AML-193 (cell line): ENCODE measurements at places on chromosomes 4 and X.

GRCh38 chr4:90486346-90486745 is 359.2 kb downstream of the CCSER1 start:
- DNase-seq, result no peak

DNA sequence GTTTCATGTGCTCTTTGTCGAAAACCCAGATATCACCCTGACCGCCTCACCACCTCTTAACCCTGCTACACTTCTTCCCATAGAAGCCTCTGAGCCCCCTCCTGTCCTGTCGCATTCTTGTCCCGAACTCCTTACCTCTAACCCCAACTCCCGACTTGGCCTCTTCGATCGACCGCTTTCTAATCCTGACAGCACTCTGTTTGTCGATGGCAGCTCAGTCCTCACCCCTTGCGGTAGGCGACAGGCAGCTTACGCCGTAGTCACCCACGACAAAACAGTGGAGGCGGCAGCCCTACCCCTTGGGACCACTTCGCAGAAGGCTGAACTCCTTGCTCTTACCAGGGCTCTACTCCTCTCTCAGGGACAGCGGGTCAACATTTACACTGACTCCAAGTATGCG is 961.7 kb downstream of the RPA4 start:
- no peak for DNase-seq

DNA sequence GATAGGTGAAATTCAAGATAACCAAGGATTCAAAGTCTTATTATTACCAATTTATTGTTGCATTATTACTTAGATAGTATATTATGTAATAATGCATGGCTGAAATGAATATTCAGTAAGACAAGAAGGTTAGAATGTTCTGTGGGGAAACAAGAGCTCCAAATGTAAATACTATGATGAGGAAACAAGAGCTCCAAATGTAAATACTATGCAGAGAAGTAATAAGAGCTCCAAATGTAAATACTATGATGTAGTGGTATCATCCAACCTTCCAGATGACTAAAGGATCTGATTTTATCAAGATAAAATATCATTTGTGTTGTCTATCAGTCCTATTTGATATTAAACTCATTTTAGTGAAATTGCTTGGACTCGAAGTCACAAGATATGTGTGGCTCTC is 82.2 kb upstream of the PCDH18 start:
- DNase-seq, result no peak

DNA sequence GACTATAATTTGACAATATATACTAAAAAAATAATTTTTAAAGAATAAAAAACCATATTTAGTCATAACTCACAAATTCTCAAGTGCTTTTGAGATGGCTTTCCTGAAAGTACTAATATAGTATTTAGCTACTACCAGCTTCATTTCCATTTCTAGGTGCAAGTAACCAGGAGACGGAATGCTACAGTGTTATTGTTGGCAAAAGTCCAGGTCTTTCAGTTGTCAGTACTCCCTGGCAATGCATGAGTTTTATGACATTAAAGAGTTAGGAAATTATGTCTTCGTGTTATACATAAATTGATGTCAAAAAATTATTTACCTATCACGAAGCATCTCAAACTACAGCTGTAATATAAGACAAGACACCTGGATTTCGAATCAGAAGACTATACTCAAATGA is 45.0 kb downstream of the TMEM47 start:
- no peak for DNase-seq

GRCh38 chr4:110268352-110268751 is 69.9 kb upstream of the ELOVL6 start:
- no peak for DNase-seq

DNA sequence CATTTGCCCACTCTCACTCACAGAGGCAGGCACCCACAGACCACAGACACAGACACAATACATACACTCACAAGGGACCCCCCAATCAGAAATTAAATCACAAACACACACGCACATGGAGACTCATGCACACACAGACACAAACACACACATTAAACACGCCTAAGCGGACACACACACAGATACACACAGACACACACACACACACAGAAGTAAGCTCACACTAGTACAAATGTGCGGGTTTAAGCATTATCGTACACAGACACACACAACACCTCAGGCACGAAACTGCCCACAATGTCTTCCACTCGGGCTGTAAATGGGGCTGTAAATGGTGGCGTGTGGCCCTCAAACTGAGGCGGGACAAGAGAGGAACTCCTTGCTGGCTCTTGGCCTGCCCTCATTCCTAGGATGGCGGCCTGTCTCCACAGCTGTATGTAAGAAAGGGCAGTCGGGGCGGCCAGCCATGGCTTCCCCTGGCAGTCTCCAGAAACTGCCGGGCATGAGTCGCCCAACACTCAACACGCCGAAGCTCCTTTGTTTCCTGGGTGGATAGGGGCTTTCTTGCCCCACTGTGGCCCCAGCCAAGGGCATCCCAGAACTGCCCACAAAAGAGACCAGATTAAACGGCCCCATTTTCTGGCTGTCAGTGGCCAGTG is 53.9 kb downstream of the NBDY start:
- DNase-seq, result no peak

DNA sequence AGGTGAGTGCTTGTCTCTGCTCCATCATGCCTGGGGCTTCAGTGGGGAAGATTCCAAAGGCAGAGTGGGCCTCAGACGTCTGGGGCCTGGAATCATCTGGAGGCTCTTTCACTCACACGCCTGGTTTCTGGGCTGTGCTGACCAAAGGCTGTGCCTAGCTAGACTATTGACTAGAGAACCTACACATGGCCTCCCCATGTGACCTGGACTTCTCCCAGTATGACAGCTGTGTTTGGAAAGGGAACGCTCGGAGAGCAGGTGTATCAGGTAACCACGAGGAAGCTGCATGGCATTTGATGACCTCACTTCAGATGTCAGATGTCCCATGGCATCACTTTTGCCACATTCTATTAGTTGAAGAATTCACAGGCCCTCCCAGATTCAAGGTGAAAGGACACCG is 51.0 kb downstream of the ADGRL3 start:
- no peak for DNase-seq

GRCh38 chr4:44487341-44487740 is 38.7 kb upstream of the KCTD8 start:
- no peak for DNase-seq

DNA sequence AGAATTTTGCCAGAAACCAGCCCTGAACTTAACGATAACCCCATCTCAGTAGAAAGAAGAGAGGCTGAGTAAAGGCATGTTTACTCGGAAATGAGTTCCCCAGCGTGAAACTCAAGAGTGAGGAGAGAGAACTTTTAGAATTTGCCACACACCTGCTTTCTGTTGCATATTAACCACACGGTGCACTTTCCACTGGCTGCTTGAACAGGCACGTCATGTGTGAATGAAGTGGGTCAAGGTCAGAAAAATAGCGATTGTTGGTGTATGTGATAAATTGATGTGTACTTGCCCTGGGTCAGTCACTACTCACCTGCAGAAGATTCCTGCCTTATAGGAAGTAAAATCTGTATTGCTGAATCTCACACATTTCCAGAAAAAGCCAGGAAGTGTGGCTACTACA is 395.7 kb downstream of the TRIML1 start:
- DNase-seq, result no peak

- no peak for DNase-seq
Measured at GRCh38 chr4:10806953-10807645, 122.5 kb upstream of the CLNK start.

- DNase-seq, result peak; percentile 10
Measured at GRCh38 chrX:81367291-81367690, 165.4 kb downstream of the SH3BGRL start.

GRCh38 chr4:174713181-174713580 is 115.9 kb downstream of the GLRA3 start:
- DNase-seq, result no peak

DNA sequence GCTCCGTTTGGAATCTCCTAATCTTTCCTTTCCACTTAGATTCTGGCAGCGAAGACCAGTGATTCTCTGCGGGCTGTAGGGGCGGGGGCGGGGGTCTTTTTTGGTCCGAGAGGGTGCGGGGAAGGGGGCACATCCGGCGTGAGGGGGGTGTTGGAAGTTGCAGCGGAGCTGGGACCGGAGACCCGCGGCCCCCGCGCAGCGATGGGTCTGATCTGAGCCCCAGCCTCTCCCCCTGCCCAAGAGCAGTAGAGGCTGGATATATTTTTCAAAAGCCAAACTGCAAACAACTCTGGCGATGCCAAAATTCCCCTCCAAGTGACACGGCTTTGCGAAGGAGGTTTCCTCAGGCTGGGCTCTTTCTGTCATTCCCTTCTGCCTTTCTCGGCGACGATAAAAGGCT is 355 bp downstream of the GRID2 start:
- no peak for DNase-seq

GRCh38 chr4:87038837-87039615 is 104.2 kb downstream of the AFF1 start:
- no peak for DNase-seq

GRCh38 chr4:164977243-164978164 is at the start of gene TRIM61:
TSS of gene TRIM61 (minus strand) at chr4:164977657. CDS start at chr4:164970002, 7,655 bp downstream.
- no peak for DNase-seq

GRCh38 chr4:24800325-24800895 is 5.0 kb downstream of the SOD3 start:
- DNase-seq, result no peak

DNA sequence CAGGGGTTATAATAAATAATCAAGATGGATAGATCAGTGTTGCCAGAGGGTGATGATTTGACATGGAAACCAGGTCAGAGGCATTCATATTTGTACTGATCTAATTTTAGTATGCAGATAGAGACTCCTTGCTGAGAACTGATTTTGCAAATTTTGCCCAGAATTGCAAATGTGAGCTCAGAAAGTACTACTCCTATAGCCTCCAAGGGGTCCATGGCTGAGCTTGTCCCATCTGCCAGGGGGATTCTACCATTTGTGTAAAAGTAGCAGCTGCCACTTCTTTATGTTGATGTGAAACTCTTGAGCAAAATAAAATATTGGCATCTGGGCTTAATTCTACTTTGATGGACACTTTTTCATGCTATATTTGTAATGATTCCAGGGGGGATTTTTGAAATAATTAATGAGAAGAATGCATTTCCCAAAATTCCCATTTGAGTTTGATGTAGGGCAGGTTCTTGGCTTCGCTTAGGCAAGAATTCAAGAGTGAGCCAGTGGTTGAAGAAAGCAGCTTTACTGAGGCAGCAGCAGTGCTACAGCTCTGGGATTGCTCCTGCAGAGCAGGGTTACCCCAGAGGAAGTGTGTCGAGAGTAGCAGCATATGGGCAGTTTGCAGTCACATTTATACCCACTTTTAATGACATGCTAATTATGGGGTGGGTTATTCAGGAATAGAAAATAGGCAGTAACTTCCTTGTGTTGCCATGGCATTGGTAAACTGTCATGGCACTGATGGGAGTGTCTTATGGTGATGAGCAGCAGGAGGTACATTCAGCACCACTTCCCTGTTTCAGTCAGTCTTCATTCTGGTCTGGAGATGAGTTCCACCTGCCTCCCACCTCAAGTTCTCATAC is 38.7 kb upstream of the DCLK2 start:
- DNase-seq, result no peak
